Colonic mucosa (tissue), 4 donors: ENCODE measurements at places on chromosomes 11 and 22. TPM values are rescaled to one million over a fixed set of nuclear protein-coding genes. Genes with fewer than 3 reads are reported as not detected.

DNA sequence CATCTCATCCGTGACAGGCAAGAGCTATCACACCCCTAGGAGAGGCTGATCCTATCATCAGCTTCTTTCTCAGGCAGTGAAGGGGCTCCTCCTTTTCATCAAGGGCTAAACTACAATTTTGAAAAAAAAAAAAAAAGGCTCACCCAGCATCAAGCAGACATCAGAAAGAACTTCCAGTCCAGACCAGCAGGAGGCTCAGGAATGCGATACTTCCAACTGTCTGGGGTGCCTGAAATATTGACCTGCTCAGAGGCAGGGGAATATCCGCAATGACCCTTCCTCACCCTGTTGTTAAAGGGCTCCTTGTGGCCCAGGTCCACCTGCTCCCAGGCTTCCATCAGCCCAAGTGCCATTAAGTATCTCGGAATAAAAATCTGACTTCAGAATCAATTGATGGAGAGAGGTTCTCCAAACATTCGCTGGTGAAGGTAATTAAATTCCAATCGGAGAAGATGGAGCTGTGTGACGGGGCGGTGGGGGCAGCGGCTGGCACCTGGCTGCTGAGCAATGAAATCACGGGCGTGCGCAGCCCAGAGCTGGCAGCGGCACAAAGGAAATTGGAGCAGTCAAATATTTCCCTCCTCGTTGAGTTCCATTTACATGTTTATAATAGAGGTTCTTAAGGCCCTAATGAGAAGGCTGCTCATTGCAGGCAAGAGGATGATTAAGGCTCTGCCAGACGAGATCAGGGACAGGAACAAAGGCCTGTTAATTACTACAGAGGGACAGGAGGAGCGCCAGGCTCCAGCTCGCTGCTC lies 69.0 kb upstream of the THY1 start:
- H3K4me3 ChIP-seq, result no peak overlapping the region
- no peaks in the 10 kb centered on the region for H3K4me1 ChIP-seq
- no peaks in the 10 kb centered on the region for H3K27me3 ChIP-seq
- H3K27ac ChIP-seq, result no peak overlapping the region
- H3K36me3 ChIP-seq, result no peaks in the 10 kb centered on the region

GRCh38 chr11:86243396-86243795 lies 1.2 kb upstream of the EED start:
- H3K4me1 ChIP-seq, result peaks cover 13% of the 10 kb centered on the region
- no peak overlapping the region for H3K27ac ChIP-seq
- DNase-seq, result no peak
- H3K36me3 ChIP-seq, result no peaks in the 10 kb centered on the region

DNA sequence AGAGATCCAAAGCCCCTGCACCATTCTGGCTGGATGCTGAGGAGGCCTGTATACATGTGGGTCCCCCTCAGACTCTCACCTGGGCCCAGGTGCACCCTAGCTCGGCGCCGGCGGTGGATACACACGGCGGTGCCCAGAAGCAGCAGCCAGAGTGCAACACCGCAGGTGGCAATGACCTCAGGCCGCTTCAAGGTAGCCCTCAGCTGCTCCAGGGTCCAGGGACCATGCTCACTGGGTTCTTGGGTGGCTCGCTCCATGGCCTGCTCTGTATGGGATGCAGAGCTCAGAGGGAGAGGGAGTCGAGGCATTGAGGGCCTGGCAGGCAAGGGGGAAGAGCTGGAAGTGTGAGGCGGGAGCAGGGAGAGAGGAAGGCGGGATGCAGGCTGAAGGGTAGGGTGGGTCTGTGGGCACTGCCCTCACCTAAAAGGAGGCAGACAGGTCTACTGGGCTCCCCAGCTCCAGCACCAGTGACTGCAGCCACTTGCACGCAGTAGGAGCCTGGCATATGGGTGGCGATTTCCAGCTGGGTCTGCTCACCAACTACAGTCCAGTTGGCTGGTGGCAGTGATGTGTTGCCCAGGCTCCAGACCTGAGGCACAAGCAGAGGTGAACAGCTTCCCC lies 3.8 kb downstream of the ROBO4 start:
- H3K27me3 ChIP-seq, result no peaks in the 10 kb centered on the region
- H3K4me1 ChIP-seq, result no peaks in the 10 kb centered on the region
- no peak for DNase-seq
- H3K4me3 ChIP-seq, result no peak overlapping the region
- H3K27ac ChIP-seq, result no peak overlapping the region

LUZP2 gene
- total RNA-seq, result 1.3 TPM

- DNase-seq, result no peak
- no peaks in the 10 kb centered on the region for H3K4me1 ChIP-seq
- no peaks in the 10 kb centered on the region for H3K27me3 ChIP-seq
- H3K4me3 ChIP-seq, result no peak overlapping the region
- H3K27ac ChIP-seq, result no peak overlapping the region
These were observed 12.8 kb downstream of the KCNC1 start for GRCh38 chr11:17747131-17747955.

DNA sequence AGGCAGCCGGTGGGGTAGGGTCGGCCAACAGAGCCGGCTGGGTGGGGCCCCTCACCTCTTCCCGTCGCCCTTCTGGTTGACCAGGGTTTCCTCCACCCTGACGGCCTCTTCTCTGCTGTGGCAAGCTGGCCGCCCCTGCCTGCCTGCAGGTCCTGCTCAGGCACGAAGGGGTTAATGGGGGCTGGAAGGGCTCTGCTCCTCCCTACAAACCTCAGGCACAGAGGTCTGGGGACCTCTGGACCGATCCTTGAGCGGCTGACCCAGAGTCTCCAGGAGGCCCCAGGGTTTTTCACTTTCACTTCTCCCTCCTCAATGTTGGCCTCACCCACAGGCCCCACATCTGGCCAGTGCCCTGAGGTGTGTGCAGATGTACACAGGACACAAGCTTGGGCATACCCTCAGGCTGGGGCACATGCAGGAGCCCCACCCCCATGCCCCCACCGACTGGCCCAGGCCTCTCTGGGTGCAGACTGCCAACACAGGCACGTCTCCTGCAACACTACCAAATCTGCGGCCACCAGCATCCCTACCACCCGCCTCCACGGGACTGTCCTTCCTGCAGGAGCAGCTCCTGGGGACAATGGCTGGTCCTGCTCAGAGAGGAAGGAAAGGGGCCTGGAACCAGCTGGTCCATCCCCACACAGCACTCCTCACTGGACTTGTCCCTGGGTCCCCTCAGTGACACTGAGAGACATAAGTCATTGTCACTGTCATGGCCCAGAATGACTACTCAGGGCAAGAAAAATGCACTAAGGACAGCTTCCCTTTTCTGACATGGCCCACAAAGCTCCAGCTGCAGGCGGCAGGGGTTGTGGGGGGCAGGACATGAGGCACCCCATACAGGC lies 3.2 kb upstream of the TBX1 start:
- H3K27ac ChIP-seq, result no peak overlapping the region
- peaks cover 3% of the 10 kb centered on the region for H3K4me1 ChIP-seq
- peaks cover 86% of the 10 kb centered on the region for H3K27me3 ChIP-seq

CEP126 gene
- 2.6 TPM for total RNA-seq

CSF2RB gene
- 5.2 TPM for total RNA-seq

POLDIP3 gene
- total RNA-seq, result 55.0 TPM

DNA sequence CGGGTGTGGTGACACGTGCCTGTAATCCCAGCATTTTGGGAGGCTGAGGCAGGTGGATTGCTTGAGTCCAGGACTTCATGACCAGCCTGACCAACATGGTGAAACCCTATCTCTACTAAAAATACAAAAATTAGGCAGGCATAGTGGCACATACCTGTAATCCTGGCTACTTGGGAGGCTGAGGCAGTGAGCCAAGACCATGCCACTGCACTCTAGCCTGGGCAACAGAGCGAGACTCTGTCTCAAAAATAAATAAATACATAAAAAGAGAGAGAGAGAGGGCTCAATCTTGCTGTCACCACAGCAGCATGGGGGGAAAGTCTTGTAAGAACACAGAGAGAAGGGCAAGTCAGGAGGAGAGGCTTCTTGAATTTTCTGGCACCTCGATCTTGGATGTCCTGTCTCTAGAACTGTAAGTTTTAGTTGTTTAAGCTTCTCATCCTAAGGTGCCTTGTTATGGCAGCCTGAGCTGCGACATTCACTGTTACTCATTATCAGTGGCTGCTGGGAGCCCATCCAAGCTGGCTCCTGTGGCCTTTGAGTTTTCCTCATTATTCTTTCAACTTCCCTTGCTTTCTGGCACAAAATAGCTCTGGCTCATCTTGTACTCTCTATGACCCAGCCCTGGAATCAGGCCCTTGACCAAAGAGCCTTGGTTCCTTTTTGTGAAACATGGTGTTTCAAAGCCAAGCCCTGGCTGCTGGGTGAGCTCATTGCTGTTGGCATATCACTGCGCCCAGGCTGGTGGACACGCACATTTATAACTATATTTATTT lies 8.0 kb upstream of the PSMC3 start:
- no peak overlapping the region for H3K27ac ChIP-seq
- DNase-seq, result no peak
- H3K36me3 ChIP-seq, result no peaks in the 10 kb centered on the region

FGF4 gene
- total RNA-seq, result not detected

- peaks cover 9% of the 10 kb centered on the region for H3K4me1 ChIP-seq
- no peak overlapping the region for H3K4me3 ChIP-seq
- H3K27ac ChIP-seq, result no peak overlapping the region
- DNase-seq, result no peak
- no peaks in the 10 kb centered on the region for H3K27me3 ChIP-seq
- H3K36me3 ChIP-seq, result no peaks in the 10 kb centered on the region
These were observed 35.6 kb downstream of the ASRGL1 start for GRCh38 chr11:62372871-62373270.

UPB1 gene
- total RNA-seq, result 0.16 TPM

DNA sequence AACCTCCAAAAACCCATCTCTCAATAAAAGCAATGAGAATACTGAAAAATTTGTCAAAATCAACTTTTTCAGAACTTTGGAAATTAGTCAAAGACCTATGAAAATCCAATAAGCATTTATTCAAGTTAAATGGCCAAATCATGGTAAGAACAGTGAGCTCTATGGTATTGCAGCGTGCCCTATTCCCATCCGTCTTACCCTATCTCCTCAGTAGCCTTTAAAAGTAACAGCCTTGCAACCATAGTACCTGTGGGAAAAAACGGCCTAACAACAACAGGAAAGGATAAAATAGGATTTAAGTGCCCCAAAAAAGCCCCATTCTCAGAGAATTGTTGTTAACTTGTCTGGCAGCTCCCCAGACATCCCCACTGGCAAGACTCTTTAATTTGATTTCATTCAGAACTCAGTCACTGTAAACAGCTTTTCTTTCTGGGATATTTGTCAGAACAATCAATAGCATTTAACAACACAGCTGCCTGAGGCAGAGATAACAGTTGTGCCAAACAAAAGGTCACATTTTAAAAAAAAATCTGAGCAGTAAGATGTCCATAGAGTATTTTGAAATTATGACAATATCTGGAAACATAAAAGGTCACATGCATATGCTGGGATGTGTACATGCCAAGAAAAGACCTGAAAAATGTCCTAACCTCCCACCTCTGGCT lies 18.8 kb upstream of the MS4A8 start:
- no peaks in the 10 kb centered on the region for H3K4me1 ChIP-seq
- no peak for DNase-seq
- no peak overlapping the region for H3K27ac ChIP-seq
- no peaks in the 10 kb centered on the region for H3K36me3 ChIP-seq

DNA sequence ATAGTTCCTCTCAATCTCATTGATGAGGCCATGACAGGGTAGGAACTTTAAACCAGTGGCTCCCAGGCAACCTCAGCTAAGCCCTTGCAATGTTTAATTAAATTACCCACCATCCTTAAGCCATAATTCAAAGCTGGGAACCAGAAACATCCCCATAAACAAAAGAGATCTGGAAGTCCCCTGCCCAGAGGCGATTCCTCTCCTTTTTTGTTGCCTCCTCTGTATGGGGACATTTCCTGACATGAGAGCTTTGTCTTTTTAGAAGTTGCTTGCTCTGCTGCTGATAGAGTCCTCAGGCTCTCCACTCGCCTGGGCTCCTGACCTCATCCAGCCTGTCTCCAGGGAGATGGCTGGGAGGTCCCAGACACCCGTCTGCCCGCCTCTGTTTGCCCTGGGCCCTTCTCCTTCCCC lies 3.2 kb downstream of the DTX4 start:
- H3K4me3 ChIP-seq, result no peak overlapping the region
- H3K4me1 ChIP-seq, result peaks cover 5% of the 10 kb centered on the region

POGLUT3 gene
- 15.8 TPM for total RNA-seq

DNA sequence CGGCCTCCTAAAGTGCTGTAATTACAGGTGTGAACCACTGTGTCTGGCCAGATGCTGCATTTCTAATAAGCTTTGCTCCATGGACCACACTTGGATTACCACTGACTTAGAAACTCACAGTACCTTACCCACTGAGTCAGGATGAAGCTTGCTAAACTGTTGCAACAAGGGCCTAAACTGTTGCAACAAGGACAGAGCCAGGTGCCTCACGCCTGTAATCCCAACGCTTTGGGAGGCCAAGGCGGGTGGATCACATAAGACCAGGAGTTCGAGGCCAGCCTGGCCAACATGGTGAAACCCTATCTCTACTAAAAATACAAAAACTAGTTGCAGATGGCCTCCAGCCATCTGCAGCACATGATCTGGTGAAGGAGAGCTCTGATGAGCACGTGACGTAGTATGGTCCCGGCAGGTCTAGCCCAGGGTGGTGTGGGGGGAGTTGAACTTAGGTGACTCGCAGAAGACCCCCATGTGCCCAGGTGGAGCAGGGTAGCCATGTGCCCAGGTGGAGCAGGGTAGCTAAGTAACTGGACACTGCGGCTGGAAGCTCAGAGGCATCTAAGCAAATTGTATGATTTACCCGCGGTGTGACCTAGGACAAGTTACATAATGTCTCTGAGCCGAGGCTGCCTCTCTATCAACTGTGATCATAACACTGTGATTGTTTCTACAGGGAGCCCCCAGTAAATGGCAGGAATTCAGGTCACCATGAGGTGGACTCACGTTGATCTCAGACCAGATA lies 8.4 kb downstream of the SLC25A45 start:
- no peak for DNase-seq
- H3K36me3 ChIP-seq, result no peaks in the 10 kb centered on the region
- no peak overlapping the region for H3K4me3 ChIP-seq
- no peaks in the 10 kb centered on the region for H3K4me1 ChIP-seq
- H3K27ac ChIP-seq, result no peak overlapping the region

GRCh38 chr11:69892986-69893555 lies 73.9 kb upstream of the FGF3 start:
- no peaks in the 10 kb centered on the region for H3K36me3 ChIP-seq
- no peak overlapping the region for H3K27ac ChIP-seq
- no peak overlapping the region for H3K4me3 ChIP-seq
- peak; percentile 79 for DNase-seq

TRMU gene
- total RNA-seq, result 71.8 TPM

DNA sequence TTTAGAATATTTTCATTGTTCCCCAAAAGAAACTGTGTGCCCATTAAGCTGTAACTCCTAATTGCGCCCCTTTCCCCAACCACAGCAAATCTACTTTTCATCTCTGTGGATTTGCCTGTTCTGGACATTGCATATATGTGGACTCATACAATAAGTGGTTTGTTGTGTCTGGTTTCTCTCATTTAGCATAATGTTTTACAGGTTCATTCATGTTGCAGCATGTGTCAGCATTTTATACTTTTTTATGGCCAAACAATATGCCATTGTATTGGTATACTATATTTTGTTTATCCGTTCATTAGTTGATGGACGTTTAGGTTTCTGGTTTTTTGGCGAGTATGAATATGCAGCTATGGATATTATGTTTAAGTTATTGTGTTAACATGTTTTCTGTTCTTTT lies 23.8 kb downstream of the NUCB2 start:
- no peak overlapping the region for H3K27ac ChIP-seq
- H3K36me3 ChIP-seq, result peaks cover 5% of the 10 kb centered on the region
- no peaks in the 10 kb centered on the region for H3K4me1 ChIP-seq
- no peaks in the 10 kb centered on the region for H3K27me3 ChIP-seq
- DNase-seq, result no peak

- no peak overlapping the region for H3K4me3 ChIP-seq
- H3K27ac ChIP-seq, result no peak overlapping the region
- DNase-seq, result no peak
- no peaks in the 10 kb centered on the region for H3K4me1 ChIP-seq
- H3K36me3 ChIP-seq, result no peaks in the 10 kb centered on the region
- no peaks in the 10 kb centered on the region for H3K27me3 ChIP-seq
These were observed 182.7 kb upstream of the MTMR2 start for GRCh38 chr11:96106645-96107044.

BDNF gene
- total RNA-seq, result 0.40 TPM

MB gene
- total RNA-seq, result 2.9 TPM
